A172 (cell line): ENCODE measurements at places on chromosomes 3 and 15. TPM values are rescaled to one million over a fixed set of nuclear protein-coding genes. Genes with fewer than 3 reads are reported as not detected.

Gene FGF12
- 4.3 and 4.9 TPM in 2 replicates for total RNA-seq

Gene PARP3
- 41.4 and 45.4 TPM in 2 replicates for total RNA-seq

Gene STAC
- total RNA-seq, result 1.1 and 1.2 TPM in 2 replicates

Gene RPL39L
- 154 and 237 TPM in 2 replicates for total RNA-seq

Gene MNS1
- 7.8 and 9.3 TPM in 2 replicates for total RNA-seq

- no peak for DNase-seq
Measured at GRCh38 chr3:33057320-33058298, 39.3 kb downstream of the GLB1 start.

- no peak for DNase-seq
Measured at GRCh38 chr15:87416591-87417257, 839.8 kb downstream of the NTRK3 start.

DNA sequence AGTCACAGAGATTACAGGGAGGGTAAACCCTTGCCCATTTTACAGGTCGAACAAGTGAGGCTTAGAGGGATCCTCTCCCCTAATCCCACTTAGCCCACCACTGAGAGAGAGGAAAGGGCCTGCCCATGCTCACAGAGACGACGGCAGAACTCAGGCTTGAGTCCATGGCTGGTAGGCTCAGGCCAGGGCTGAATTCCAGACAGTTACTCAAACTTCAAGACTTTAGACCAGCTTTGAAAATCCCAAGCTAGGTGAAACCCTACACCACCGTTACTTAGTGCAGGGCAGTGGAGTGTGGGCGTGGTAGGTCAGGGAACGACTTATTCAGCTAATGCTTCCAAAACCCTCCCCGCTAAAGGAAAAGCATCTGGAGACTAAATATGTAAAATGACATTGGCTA is 16.4 kb downstream of the GRIP2 start:
- DNase-seq, result no peak

GRCh38 chr3:12476238-12476897 is 7.9 kb upstream of the TSEN2 start:
- peak; percentile 54 for DNase-seq

DNA sequence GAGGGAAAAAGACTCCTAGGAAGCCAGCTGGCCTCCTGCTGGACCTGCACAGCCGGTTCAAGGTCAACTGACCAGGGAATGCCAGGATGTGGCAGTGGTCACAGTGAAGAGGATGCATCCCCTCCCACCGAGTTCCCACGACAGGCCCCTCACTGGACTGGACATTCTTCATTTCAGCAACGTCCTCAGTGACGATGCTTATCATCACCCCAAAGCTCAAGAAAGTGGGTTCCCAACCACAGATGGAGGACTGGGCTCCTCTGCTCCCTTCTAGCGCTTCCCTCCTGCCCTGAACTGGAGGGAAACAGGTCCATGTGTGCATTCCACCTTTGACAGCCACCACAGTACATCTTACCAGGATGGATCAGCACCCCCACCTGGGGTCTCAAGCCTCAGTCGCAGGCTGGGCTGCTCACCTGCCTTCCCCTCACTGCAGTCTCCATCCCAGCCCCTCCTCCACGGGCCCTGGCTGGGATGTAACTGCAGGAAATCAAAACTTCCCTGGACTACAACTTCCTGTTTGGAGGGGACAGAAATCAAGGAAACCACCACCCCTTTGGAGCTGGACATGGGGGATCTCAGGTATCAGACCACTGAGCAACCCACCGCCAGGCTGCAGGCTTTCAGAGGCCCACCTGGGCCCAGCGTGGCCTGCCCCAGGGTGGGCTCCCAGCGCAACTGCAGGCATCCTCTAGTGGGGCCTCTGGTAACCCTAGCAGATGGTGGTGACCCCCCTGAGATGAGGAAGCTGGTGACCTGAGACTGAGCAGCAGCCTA is 7.3 kb downstream of the CALML4 start:
- DNase-seq, result no peak

- no peak for DNase-seq
Measured at GRCh38 chr15:40872791-40873693, 992 bp downstream of the RHOV start.

GRCh38 chr15:60649845-60650548 is 171.1 kb upstream of the ICE2 start:
- no peak for DNase-seq

- DNase-seq, result no peak
Measured at GRCh38 chr3:117637666-117638065, 928.1 kb downstream of the TUSC7 start.

DNA sequence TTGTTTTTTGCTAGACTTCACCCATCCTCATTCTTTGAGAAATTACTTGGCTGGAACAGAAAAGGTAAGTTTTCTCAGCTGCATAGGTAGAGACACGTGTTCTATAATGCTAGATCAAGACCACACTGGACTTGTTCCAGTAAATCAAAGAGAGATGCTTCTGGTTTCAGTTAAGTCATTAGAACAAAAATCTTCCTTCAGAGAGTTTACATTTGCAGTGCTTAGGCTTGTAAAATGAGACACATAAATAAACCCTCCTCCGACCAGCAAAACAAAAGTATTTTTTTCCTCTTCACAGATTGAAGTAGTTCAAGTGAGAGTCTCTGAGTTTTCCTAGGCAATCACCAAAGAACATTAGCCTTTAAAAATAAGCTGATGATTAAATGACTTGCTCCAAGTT is 87.3 kb upstream of the PROK2 start:
- no peak for DNase-seq

DNA sequence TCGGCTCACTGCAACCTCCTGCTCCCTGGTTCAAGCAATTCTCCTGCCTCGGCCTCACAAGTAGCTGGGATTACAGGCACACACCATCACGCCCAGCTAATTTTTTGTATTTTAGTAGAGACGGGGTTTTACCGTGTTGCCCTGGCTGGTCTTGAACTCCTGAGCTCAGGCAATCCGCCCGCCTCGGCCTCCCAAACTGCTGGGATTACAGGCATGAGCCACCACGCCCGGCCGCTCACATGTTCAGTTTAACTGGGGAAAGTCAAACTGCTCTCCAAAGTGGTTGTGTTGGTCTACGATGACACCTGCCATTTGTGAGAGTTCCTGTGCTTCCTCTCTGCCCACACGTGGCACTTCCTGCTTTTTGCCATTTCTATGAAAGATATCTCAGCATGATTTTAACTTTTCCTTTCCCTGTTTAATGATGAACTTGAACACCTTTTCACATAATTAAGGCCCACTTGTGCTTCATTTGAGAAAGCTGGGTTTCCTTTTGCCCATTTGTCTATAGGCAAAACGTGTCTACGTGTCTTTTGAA is 877 bp upstream of the GP5 start:
- no peak for DNase-seq

DNA sequence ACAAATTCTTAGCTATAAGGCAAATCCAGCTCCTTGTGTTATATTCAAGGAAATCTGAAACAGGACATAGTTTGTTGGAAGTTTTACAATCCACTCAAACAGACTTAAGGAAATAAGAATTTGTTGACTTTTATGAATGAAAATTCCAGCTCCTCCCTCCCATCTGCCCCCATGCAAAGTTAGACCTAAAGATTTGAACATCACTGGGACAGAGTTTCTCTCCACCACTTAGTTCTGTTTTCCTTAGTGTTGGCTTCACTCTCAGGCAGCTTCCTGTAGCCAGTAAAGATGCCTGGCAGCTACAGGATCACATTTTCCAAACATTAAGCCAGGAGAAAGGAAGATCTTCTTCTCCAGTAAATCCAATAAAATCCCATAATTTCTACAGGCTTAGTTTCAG is 265.0 kb downstream of the TAFA4 start:
- no peak for DNase-seq

DNA sequence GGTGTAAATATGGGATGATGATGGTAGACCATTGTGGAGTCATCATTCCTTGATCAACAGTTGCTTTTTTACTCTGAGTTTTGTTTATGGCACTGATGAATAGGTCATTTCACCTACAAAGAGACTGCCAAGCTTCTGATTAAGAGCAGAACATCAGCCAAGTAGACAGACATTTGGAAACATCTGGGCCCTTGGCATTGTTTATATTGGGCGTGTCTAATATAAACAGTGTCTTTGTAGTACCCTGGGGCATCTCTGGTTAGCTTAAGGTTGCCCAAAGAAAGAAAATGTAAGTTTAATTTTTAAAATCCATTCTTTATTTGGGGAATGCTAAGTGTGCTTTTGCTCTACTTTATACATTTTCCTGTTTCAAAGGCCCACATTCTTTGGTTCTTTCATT is 377.0 kb downstream of the FEZF2 start:
- DNase-seq, result no peak

DNA sequence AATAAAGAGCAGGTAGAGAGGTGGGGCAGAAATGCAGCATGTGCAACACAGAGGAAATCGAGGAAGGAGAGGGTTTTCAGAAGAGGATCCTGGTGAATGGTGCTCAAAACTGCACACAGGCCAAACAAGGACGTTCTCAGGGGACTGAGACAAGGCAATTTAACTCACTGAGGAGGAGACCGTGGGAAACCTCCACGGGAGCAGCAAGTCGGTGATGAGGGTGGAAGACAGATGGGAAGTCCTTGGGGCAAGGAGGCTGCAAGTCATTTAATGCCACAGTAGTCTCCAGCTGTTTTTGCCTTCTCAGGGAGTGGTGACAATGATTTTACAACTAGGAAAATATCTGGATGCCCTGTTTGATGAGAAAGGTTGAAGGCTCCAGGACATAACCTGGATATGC is 11.5 kb upstream of the PDIA5 start:
- no peak for DNase-seq

DNA sequence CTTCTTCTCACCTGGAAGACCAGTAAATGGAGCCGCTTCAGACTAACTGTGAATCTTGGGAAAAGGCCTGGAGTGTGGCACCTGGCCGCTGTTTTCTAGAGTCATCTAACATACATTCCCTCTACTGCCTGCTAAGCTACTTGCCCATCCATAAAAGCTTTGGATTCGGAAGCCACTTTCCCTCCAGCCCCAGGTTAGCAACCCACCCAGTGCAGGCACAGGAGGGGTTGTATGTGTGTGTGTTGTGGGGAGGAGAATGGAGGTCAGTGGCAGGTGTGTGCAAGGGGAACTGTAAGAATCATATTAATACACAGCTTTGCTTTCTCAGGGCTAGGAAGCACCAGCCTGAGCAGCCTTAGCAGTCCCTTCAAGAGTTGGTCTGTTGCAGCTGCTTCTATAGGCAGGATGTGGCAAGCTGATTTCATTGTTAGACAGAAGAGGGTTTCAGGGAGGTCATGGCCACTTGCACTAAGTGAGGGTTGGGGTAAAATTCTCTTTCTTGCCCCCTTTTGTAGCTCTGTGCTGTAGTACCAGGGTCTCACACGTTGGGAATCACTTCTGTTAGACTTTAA is 8.9 kb downstream of the NSUN3 start:
- DNase-seq, result no peak
